ENCODE measurements at places on chromosomes 13 and 19. TPM values are rescaled to one million over a fixed set of nuclear protein-coding genes. Genes with fewer than 3 reads are reported as not detected.

WDR88 gene
- total RNA-seq = not detected

DNA sequence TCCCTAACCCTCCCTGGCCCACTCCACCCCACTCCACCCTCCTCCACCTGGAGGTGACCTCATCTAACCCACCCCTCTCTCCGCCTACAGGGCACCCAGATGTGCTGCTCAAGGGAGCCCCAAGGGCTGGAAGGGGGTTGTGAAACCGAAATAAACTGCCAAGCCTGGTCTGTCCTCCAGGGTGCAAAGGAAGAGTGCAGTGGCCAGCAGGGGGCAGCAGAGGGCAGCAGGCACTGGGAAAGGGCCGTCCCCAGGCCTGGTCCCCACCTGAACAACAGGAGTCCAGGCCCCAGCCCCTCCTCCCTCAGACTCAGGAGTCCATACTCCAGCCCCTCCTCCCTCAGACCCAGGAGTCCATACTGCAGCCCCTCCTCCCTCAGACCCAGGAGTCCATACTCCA, 8.4 kb upstream of the BCAM start:
- no peak overlapping the region for H3K27ac ChIP-seq
- DNase-seq = peak; percentile 89
- H3K27me3 ChIP-seq = no peaks in the 10 kb centered on the region
- H3K4me1 ChIP-seq = no peaks in the 10 kb centered on the region

GRCh38 chr13:62087124-62087523, 671.5 kb upstream of the PCDH20 start:
- H3K27me3 ChIP-seq = no peaks in the 10 kb centered on the region
- DNase-seq = no peak
- no peaks in the 10 kb centered on the region for H3K4me1 ChIP-seq
- no peak overlapping the region for H3K27ac ChIP-seq
- H3K4me3 ChIP-seq = no peak overlapping the region

GRCh38 chr19:45767881-45768654, 984 bp downstream of the SIX5 start:
- H3K4me1 ChIP-seq = no peaks in the 10 kb centered on the region
- H3K4me3 ChIP-seq = peak overlapping the region; percentile 76
- peak; percentile 78 for DNase-seq
- peak overlapping the region; percentile 97 for H3K27ac ChIP-seq
- H3K36me3 ChIP-seq = no peaks in the 10 kb centered on the region

DNA sequence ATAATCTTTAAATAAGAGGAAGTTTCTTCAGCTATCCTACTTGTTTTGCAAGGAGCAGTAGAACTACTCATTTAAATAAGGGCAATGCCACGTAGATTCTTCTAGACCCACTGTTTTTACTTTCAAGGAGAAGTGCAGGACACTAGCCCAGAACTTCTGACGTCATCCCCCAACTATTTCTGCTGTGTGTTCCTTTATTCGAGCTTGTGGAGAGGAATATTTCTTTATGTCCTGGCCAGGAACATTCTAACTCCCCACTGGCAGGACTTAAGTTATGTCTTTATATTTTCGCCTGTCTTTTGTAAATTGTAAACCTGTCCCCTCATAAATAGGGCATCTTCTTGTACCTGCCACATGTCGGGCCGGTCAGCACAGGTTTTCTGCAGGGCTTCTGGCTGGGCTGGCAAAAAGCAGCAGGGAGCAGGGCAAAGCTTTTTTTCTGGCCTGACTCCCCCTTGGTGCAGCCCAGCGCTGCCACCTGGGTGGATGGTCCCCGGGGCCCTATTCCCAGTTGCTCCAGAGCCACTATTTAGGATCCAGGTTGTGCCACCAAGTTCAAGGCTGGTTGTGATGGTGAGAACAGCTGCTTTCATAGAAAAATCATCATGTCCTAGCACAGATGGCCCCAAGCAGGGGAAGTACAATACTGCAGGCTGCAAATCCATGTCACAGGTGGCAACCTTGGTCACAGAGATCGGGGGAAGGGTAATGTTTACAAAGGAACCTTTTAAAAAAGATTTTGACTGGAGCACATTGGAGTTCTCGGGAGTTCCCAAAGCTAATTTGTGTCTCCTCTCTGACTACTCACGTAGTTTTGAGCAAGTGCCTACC, 1.8 kb downstream of the MBNL2 start:
- DNase-seq = no peak
- H3K36me3 ChIP-seq = no peaks in the 10 kb centered on the region
- H3K4me3 ChIP-seq = peak overlapping the region; percentile 62
- peak overlapping the region; percentile 98 for H3K27ac ChIP-seq
- H3K4me1 ChIP-seq = peaks cover 40% of the 10 kb centered on the region

- H3K4me1 ChIP-seq = no peaks in the 10 kb centered on the region
- no peak overlapping the region for H3K4me3 ChIP-seq
- H3K36me3 ChIP-seq = no peaks in the 10 kb centered on the region
- DNase-seq = no peak
- H3K27me3 ChIP-seq = no peaks in the 10 kb centered on the region
These were observed 25.3 kb downstream of the RAP2A start for GRCh38 chr13:97459215-97459777.

ZNF208 gene
- total RNA-seq = 0.40 TPM

GRCh38 chr19:46478356-46478986, 7.1 kb upstream of the PNMA8A start:
- H3K27me3 ChIP-seq = no peaks in the 10 kb centered on the region
- H3K36me3 ChIP-seq = no peaks in the 10 kb centered on the region
- H3K4me1 ChIP-seq = no peaks in the 10 kb centered on the region
- no peak overlapping the region for H3K27ac ChIP-seq
- no peak for DNase-seq
- no peak overlapping the region for H3K4me3 ChIP-seq

DNA sequence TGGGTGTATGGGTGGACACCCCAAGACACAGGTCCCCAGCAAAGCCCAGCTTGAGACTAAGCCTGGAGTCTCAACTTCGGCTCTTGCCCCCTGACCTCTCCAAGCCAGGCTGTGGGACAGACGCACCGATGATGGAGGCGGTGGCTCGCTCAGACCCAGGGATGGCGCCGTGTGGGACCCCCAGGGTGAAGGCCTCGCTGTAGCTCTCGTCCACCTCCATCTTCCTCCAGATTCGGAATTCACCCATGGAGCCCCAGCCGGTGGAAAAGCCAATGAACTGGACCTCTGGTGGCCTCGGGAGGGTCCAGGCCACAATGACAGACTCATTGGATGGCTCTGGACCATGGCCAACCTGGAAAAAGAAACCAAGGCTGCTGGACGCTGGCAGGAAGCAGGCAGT, 39.1 kb downstream of the F2RL3 start:
- H3K4me1 ChIP-seq = no peaks in the 10 kb centered on the region
- H3K4me3 ChIP-seq = no peak overlapping the region
- H3K36me3 ChIP-seq = no peaks in the 10 kb centered on the region

PCDH8 gene
- not detected for total RNA-seq

- no peak overlapping the region for H3K4me3 ChIP-seq
- H3K36me3 ChIP-seq = no peaks in the 10 kb centered on the region
- no peak for DNase-seq
- H3K27me3 ChIP-seq = no peaks in the 10 kb centered on the region
These were observed 37.4 kb upstream of the GAS6 start for GRCh38 chr13:113901231-113901630.

- H3K4me3 ChIP-seq = no peak overlapping the region
- no peaks in the 10 kb centered on the region for H3K27me3 ChIP-seq
- DNase-seq = no peak
These were observed 223.1 kb downstream of the MZT1 start for GRCh38 chr13:72504131-72504841.

DNA sequence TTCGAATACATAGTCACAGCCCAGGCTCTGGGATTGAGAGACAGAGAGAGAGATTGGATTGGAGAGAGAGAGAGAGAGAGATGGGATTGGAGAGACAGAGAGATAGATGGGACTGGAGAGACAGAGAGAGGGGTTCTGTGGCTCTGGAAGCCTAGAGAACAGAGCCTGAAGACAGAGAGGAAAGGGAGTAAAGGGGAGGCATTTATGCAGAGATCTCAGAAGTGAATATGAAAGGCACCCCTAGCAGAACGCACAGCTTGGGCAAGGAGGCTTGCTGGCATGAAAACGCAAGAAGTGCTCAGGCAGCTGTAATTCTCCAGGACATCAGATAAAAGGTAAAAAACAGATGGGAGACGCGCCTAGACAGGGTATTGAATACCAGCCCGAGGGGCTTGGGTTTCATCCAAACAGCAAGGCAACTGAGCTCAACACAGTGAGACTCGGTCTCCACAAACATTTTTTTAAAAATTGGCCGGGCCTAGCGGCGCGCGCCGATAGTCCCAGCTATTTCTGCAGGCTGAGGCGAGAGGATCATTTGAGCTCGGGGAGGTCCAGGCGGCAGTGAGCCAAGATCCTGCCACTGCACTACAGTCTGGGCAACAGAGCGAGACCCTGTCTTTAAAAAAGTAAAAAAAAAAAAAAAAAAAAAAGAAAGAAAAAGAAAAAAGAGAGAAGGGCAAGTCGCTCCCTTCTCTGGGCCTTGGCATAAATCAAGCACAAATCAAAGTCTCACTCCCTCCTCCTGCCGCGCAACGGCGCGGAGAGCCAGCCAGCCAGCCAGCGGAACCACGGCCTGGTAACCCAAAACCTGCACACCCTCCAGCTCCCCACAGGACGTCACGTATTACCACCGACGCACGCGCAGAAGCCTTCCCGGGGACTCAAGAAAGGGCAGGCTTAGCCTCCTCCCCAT, 774 bp upstream of the PPP2R1A start:
- peak overlapping the region; percentile 55 for H3K4me3 ChIP-seq
- no peaks in the 10 kb centered on the region for H3K27me3 ChIP-seq
- H3K27ac ChIP-seq = peak overlapping the region; percentile 80
- H3K4me1 ChIP-seq = peaks cover 9% of the 10 kb centered on the region

GRCh38 chr13:52949742-52950141, 78.9 kb upstream of the OLFM4 start:
- H3K4me1 ChIP-seq = no peaks in the 10 kb centered on the region
- H3K27ac ChIP-seq = no peak overlapping the region
- H3K4me3 ChIP-seq = no peak overlapping the region
- H3K36me3 ChIP-seq = no peaks in the 10 kb centered on the region

HRC gene
- total RNA-seq = 0.68 TPM

GRCh38 chr13:64333888-64334287, 2896.2 kb downstream of the PCDH9 start:
- H3K27me3 ChIP-seq = no peaks in the 10 kb centered on the region
- no peaks in the 10 kb centered on the region for H3K4me1 ChIP-seq
- no peak for DNase-seq
- H3K4me3 ChIP-seq = no peak overlapping the region
- no peak overlapping the region for H3K27ac ChIP-seq

LILRB1 gene
- total RNA-seq = 1.7 TPM

- H3K4me3 ChIP-seq = no peak overlapping the region
- H3K4me1 ChIP-seq = no peaks in the 10 kb centered on the region
- no peak overlapping the region for H3K27ac ChIP-seq
- DNase-seq = no peak
- no peaks in the 10 kb centered on the region for H3K36me3 ChIP-seq
These were observed 403.1 kb downstream of the SPRY2 start for GRCh38 chr13:79937771-79938216.

GRCh38 chr19:50835785-50836542, 2.6 kb upstream of the KLK15 start:
- H3K4me1 ChIP-seq = no peaks in the 10 kb centered on the region
- no peak overlapping the region for H3K27ac ChIP-seq
- no peaks in the 10 kb centered on the region for H3K36me3 ChIP-seq
- peak overlapping the region; percentile 70 for H3K4me3 ChIP-seq
- H3K27me3 ChIP-seq = no peaks in the 10 kb centered on the region
- peak; percentile 86 for DNase-seq

DNA sequence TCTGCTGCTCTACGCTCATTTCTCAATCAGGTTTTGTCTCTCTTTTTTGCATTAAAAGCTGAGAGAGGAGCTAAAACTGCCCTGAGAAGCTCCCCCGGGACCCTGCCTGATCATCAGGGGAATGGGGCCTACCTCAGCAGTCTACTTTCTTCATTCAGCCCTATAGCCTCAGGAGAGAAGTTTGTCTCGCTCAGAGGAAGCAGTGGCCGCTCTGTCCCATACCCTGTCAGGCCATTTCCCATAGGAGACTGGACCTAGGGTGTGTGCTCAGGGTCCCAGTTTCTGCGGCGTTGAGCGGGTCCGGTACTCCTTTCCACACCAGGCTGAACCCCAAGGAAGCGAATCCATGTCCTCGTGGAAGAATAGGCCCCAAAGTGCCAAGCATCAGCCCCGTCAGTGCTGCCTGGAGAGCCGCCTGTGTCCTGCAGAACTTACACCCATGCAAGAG, 21.7 kb downstream of the UBE2L5 start:
- H3K27ac ChIP-seq = no peak overlapping the region
- H3K36me3 ChIP-seq = no peaks in the 10 kb centered on the region
- H3K27me3 ChIP-seq = no peaks in the 10 kb centered on the region
- DNase-seq = no peak

All from right lobe of liver (tissue), 6 donors.